Calu3 (cell line): ENCODE measurements at places on chromosomes 16 and 17.

- DNase-seq = no peak
Measured at GRCh38 chr17:6710317-6710716, 2.9 kb downstream of the SLC13A5 start.

- no peak for DNase-seq
Measured at GRCh38 chr17:72122010-72122764, 1.4 kb downstream of the SOX9 start.

GRCh38 chr16:52512297-52512987, 34.5 kb downstream of the TOX3 start:
- no peak for DNase-seq

DNA sequence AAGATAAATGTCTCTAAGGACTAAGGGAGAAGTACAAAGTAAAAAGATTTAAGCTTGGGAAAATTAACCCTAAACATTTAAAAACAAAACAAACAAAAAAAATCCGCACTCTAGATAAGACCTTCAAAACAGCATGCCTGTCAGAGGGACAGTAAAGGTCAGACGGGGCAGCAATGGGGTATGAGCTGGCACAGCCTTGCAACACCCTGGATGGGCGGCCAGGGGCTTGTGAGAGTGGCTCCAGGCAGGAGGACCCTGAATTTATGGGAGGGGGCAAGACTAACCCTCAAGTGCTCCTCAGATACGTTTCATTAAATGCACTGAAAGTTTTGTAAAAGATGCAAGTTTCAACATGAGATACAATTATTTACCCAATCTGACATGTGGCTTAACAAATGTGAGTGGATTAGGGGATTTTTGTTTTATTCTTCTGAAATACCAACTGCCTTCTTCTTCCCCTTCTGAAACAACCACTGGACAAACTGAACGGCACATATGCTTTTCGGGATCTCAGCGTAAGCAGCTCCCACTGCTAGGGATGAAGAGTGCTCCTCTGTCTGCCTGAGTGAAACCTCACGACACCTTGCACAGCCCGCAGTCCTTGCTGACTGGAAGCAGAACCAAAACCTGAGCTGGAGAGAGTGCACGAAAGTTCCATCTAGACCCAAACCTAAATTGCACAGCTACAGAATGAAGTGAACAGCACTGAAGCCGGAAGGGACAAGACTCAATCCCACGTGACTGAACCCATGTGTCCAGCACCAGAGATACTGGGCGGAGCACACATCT, 128.4 kb downstream of the ANKRD11 start:
- DNase-seq = no peak

DNA sequence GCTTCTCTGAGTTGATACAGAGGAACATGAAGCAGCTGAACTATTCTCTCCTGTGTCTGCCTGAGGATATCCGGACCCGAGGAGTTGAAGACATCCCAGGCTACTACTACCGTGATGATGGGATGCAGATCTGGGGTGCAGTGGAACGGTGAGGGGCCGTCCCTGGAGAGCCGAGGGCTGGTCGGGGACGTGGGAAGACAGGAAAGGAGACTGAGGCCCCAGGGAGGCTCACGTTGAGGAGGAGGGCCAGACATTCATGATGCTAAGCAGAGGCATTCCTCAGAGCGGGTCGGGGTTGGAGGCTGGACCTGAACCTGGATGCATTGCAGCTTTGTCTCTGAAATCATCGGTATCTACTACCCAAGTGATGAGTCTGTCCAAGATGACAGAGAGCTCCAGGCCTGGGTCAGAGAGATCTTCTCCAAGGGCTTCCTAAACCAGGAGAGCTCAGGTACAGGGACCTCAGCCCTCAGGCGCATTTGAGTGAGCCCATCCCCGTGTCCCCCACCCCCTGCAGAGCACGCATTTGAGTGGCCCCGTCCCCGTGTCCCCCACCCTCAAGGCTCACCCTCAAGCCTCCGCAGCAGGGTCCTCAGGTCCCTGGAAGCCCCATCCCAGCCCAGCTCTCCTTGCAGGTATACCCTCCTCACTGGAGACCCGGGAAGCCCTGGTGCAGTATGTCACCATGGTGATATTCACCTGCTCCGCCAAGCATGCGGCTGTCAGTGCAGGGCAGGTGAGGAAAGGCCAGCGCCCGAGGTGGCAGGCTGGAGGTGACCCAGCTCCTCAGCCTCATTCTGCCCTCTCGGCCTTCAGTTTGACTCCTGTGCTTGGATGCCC, 8.3 kb downstream of the ALOX15B start:
- DNase-seq = no peak

DNA sequence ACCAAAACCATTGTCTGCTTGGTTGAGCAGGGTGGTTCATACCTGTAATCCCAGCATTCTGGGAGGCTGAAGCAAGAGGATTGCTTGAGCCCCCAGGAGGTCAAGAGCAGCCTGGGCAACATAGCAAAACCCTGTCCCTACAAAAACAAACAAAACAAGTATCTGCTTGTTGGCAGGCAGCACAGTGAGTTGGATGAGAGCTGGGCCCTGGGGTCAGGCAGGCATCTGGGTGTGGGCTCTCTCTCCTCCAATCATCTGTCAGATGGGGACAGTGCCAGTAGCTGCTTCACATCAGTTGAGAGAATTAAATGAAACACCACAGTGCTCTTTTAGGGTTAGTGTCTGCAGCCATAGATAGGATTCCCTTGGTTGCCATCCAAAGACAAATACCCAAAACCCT, 5.8 kb downstream of the ARMC7 start:
- no peak for DNase-seq

DNA sequence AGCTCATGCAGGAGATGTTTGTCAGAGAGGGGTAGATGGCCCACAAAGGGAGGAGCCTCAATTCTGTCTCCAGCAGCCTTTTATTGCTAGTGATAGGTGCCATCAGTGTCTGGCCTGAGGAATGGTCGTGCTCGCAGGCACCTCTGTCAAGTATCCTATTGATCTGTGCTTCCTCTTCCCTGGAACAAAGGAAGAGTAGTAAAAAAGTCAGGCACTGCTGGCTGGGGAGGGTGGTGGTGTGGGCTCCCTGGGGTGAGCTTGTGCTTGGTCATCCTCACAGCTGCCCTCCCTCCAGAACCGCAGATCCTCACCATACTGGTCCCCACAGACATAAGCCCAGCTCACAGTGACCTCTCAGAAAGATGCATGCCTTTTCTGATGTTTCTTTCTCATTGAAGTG, 15.0 kb upstream of the SALL1 start:
- no peak for DNase-seq
